ENCODE measurements at places on chromosomes 7 and 10. TPM values are rescaled to one million over a fixed set of nuclear protein-coding genes. Genes with fewer than 3 reads are reported as not detected.

- DNase-seq = no peak
Observed at GRCh38 chr10:92103376-92104090, 180.0 kb downstream of the BTAF1 start.

DNA sequence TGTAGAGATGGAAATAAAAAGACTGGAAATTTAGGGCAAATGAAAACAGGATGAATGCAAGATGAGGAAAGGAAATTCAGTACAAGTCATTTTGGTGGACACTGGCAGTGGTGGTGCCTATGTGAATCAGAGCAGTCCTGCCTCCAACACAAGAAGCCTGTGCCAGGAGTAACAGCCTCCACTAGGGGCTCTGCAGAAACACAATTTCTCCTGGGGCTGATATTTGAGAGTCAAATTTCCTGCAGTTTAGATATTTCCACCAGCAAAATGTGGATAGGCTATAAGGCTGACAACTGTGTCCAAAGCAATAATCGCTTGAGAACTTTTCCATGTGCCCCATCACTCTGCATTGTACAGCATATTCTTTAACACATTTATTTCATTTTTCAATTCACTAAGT lies 4.7 kb upstream of the PLXDC2 start:
- peak; percentile 25 for DNase-seq

GRCh38 chr10:131531265-131532190 lies 220.0 kb upstream of the TCERG1L start:
- no peak for DNase-seq

- DNase-seq = peak; percentile 54
Observed at GRCh38 chr10:116287906-116288501, 15.0 kb upstream of the GFRA1 start.

CDK13 gene
- 97.6 TPM for total RNA-seq

OPTN gene
- total RNA-seq = 32.7 TPM

Measured in body of pancreas (tissue), 4 donors.